Right atrium auricular region (tissue), 2 donors: ENCODE measurements at places on chromosomes 4 and X. TPM values are rescaled to one million over a fixed set of nuclear protein-coding genes. Genes with fewer than 3 reads are reported as not detected.

RHOH gene
- total RNA-seq = 1.2 TPM

DNA sequence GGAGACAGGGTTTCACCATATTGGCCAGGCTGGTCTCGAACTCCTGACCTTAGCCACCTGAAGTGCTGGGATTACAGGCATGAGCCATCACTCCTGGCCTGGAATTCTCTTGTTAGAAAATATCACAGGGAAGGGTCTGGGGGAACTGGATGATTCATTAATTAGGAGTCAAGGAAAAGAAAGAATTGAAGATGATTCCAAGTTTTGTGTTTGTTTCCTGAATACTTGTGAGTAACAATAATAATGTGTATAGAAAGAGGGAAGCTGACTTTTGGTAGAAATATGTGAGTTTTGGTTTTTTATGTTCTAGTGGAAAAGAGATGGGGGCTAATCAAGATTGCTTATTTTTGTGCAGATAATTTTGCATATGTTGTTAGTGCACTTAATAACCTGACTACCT lies 77.3 kb upstream of the CLNK start:
- no peak for DNase-seq

ARSD gene
- total RNA-seq = 6.1 TPM

- DNase-seq = no peak
Observed at GRCh38 chrX:83516597-83516996, 8.5 kb downstream of the POU3F4 start.

H2BW1 gene
- total RNA-seq = not detected

TGIF2LX gene
- not detected for total RNA-seq
